NCI-H1105 (cell line): ENCODE measurements at places on chromosomes 5 and 9.

DNA sequence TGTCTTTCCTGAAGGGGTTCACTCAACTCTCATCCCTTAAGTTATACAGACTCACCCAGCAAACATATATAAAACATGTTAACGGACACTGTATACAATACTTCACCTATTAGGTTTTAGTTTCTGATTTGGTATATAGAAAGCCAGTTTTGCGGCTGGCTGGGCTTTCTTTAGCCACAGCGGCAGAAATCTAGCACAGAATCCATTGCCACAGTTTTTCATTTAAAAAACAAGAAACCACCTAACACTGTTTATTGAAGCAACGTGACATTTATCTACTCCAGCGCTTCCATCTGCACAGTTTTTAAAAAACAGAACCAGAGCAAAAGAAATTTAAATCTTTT lies 67.3 kb downstream of the SNX30 start:
- no peak for DNase-seq

- DNase-seq = peak; percentile 6
Observed at GRCh38 chr5:135569755-135570452, 8.9 kb downstream of the CXCL14 start.

- no peak for DNase-seq
Observed at GRCh38 chr5:151318850-151319732, 15.5 kb upstream of the SLC36A3 start.

GRCh38 chr5:57600321-57600720 lies 117.7 kb upstream of the ACTBL2 start:
- DNase-seq = no peak

DNA sequence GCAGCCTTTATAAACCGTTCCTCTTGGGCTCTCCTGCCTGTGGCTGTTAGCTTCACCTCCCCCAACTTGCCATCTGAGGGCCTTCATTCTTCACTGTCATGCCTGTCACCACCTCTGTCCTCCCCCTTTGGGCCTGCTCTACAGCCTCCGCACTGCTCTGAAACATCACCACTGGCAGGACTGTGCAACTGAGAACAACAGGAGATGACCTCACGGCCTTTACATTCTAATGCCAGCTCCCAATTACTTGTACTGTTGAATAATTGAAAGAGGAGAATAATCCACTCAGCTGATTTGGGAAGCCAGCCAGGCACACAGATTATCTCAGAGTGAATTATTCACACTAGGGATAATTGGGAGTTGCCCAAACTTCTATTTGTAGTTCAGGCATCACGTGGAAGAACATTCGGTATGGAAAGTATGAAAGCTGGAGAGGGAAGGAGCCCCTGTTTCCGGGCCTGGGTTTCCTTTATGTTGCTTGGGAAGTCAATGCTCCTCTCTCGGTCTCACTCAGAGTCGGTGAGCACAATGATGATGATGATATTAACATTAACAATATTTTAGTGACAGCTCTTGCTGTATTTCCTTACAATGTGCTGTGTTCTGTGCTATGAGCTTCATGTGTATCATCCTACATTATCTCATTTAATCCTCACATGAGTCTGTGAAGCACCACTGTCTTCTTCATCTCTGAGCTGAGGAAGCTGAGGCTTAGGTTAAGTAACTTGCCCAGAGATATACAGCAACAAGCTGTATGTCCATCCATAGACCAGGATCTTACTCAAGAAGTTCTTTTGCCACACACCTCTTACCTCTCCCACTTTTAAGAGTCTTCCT lies 99.3 kb upstream of the LRRTM2 start:
- no peak for DNase-seq
